Spleen (tissue), 13 donors: ENCODE measurements at places on chromosomes 4 and X.

DNA sequence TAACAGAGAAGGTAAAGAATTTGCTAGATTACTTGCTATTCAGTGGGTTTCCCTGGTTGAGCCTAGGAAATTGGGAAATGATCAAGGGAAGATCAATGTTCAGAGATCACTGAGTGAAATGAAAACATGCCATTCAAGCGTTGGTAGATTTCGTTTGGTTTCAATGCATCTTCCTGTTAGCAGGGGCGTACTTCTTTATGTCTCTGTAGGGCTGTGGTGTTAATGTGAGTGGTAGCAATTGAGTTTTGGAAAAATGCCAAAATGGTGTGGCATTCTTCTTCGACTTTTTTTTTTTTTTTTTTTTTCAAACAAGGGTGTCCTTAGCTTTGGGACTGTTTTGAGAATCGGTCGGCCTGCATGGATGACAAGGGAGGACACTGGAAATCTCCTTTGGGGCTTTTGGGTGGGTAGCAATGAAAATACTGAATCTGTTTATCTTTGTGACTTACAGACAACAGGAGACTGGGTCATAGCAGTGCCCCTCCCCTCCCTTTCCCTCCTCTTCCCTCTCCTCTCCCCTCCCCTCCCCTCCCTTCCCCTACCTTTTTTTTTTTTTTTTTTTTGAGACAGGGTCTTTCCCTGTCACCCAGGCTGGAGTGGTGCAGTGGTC is 50.4 kb downstream of the SPRY1 start:
- H3K36me3 ChIP-seq, result no peaks in the 10 kb centered on the region
- no peak overlapping the region for H3K4me3 ChIP-seq
- H3K4me1 ChIP-seq, result peaks cover 23% of the 10 kb centered on the region

GRCh38 chr4:120520761-120521160 is 401.8 kb downstream of the PRDM5 start:
- no peaks in the 10 kb centered on the region for H3K4me1 ChIP-seq
- no peak overlapping the region for H3K27ac ChIP-seq
- no peak for DNase-seq

GRCh38 chr4:140450352-140450751 is 22.9 kb upstream of the CLGN start:
- no peak for DNase-seq
- H3K4me1 ChIP-seq, result no peaks in the 10 kb centered on the region
- H3K27me3 ChIP-seq, result no peaks in the 10 kb centered on the region
- no peaks in the 10 kb centered on the region for H3K36me3 ChIP-seq

- no peaks in the 10 kb centered on the region for H3K36me3 ChIP-seq
- peaks cover 55% of the 10 kb centered on the region for H3K4me1 ChIP-seq
- peak overlapping the region; percentile 95 for H3K27ac ChIP-seq
These were observed 1.1 kb upstream of the LIN54 start for GRCh38 chr4:83011689-83012199.

DNA sequence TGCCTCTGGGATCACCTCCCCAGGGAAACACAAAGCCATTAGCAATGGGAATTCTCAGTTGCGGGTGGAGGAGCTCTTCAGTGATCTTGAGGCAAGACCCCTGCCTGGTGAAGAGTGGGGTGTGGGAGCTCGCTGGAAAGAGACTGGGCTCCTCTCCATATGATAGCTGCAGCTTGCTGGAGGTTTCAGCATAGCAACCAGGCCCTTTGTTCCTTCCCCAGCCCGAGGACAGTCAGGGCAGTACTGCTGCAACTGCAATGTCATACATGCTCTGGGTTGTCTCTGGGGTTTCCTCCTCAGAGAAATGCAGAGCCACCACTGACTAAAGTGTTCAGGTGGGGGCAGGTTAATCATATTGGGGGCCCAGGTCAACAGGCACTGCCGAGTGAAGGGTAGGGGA is 81.3 kb downstream of the ARHGAP24 start:
- DNase-seq, result no peak
- no peaks in the 10 kb centered on the region for H3K36me3 ChIP-seq
- no peak overlapping the region for H3K4me3 ChIP-seq
- peaks cover 37% of the 10 kb centered on the region for H3K4me1 ChIP-seq
- no peaks in the 10 kb centered on the region for H3K27me3 ChIP-seq
